ENCODE measurements at places on chromosomes 2 and 18.

DNA sequence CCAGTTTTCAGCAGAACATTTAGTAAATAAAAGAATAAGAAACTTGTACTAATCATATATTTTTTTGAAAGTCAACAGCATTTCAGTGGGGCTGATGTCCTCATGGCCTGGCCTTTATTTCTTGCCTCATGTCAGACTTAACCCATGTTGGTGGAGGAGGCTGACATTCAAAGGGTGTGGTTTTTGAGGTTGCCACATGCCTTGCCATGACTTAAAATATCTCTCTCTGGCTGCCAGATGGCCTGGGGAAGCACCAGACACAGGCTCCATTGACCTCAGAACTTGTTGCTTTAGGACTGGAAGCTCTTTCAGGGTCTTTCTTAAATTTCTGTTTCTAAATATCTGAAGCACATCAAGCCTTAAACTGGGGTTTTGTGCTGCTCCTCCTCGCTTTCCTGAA is 32.5 kb upstream of the CD28 start:
- DNase-seq = peak; percentile 51

GRCh38 chr2:182890773-182891378 is 24.4 kb upstream of the FRZB start:
- no peak for DNase-seq

- DNase-seq = no peak
Observed at GRCh38 chr2:191276792-191277465, 31.7 kb downstream of the MYO1B start.

DNA sequence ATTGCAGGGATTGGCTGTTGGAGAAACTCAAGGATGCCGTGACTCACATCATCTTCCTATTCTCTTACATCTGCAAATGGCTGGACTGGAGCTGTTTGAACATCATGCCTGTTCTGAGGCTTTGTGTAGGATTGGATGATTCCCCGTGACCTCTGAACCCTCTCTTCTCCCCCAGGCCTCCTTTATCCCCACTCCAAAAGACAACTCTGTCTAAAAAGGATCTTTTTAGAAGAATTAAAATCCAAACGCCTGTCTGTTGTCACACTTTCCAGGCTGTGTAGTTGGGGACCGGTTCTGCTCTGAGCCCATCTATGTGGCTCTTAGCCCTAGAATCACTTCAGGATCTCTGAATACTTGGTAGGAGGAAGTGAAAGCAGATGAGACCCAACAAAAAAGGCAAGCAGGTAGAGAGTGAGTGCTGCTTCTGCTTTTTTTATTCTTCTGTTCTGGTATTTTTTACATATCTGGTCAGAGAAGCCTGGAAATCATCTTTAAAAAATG is 565 bp downstream of the SP140 start:
- no peak for DNase-seq

DNA sequence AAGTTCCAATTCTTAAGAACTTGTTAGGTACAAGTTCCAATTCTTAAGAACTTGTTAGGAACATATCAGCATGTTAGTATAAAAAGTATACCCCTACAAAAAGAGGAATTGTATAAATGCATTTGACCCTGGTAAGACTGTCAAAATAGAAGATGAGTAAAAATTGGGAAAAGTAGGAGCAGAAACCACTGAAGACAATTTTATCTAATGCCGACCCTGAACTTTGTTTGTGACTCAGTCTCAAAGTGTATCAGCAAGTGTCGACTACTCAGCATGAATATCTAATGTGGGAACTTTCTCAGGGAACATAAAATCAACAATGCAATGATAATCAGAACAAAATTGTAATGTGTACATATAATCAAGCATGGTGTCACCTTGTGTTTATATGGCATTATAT is 583 bp upstream of the CD226 start:
- DNase-seq = no peak

DNA sequence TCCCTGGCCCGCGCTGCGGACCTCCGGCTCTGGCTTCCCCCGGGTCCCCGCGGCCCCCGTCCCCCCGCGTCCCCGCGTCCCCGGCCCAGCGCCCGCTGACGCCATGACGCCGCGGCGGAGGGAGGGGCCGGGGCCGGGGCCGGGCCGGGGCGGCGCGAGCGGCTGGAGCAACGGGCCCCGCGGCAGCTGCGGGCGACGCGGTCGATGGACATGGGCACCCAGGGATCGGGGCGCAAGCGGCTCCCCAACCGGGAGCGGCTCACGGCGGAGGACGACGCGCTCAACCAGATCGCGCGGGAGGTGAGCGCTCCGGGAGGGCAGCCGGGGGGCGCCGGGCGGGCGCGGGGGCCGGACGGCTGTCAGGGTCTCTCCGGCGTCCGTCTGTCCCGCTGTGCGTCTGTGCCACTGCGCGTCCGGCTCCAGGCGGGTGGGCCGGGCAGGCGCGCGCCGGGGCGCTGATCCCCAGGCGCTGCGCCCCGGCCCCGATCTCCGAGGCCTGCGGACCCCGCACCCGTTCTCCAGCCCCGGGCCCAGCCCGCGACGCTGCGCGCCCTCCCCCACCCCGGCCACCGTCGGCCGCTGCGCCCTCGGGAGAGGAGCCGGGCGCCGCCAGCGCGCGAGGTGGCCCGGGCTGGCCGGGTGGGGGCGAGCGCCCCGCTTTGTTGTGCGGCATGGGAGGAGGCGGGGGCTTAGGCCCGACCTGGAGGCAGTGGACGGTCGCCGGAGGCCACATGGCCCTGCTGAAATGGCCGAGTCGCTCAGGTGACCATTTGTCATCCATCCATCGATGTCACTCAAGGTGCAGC is at the start of gene LRRFIP1:
Gene LRRFIP1, plus strand, starts transcription at position 147 of the 806 bp plus-strand sequence. Its CDS starts 58 bp downstream, at position 205.
- DNase-seq = no peak

GRCh38 chr2:106020821-106021661 is 173.1 kb downstream of the UXS1 start:
- DNase-seq = no peak

GRCh38 chr2:88099798-88100488 is 27.9 kb downstream of the FABP1 start:
- peak; percentile 1 for DNase-seq

- DNase-seq = peak; percentile 48
Observed at GRCh38 chr2:101831351-101831865, 133.9 kb downstream of the MAP4K4 start.

- peak; percentile 33 for DNase-seq
Observed at GRCh38 chr2:164841719-164842623, at the start of gene COBLL1. Gene COBLL1 (minus strand): TSS chr2:164841823. CDS start chr2:164841196, 627 bp downstream.

- DNase-seq = no peak
Observed at GRCh38 chr2:199973703-199974102, 18.3 kb downstream of the MAIP1 start.

DNA sequence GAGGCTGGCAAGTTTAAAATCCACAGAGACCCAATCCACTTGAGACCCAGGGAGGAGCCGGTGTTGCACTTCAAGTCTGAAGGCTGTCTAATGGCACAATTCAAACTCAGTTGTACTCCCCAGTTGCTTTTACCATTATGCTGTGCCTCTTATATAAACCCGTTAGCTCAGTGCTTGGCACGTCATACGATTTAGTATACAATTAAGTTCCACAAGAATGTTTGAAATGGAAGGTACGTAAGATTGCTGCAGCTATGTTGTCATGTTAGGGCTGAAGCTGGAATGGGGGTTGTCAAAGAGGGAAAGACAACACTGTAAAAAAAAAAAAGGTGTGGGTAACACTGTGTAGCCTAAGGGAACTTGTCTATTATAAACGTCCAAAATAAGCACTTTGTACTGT is 30.2 kb downstream of the LIMS1 start:
- no peak for DNase-seq

DNA sequence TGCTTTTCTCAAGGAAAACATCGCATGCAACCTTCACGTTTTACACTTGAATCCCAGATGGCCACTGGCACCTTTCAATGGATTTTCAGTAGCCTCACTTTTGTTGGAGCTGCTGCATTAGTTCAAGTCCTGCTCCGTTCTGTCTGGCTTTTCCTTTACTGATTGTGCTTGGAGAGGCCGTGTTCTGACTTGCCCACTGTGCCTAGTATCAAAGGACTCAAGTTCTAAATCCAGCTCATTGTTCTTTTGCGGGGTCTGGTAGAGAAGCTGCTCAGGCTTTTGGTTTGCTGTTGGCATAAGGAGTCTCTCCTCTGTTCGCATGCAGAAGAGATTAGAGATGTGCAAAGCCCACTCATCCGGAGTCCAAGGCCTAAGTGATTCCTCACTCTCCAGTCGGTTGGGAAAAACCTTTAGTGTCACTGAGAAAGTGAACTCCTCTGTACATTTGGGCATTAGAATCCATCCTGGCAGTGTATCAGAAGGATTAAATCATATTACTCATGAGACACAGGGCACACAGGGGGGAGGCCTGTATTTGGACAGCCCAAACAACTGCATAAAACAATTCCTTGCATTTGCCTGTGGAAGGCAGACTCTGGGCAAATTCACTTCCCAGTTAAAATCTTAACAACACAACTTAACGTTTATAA is 69.7 kb downstream of the NCK2 start:
- DNase-seq = peak; percentile 44

- DNase-seq = no peak
Observed at GRCh38 chr2:186605041-186605440, 15.2 kb downstream of the ITGAV start.

- DNase-seq = no peak
Observed at GRCh38 chr18:27214831-27215230, 29.7 kb upstream of the CHST9 start.

DNA sequence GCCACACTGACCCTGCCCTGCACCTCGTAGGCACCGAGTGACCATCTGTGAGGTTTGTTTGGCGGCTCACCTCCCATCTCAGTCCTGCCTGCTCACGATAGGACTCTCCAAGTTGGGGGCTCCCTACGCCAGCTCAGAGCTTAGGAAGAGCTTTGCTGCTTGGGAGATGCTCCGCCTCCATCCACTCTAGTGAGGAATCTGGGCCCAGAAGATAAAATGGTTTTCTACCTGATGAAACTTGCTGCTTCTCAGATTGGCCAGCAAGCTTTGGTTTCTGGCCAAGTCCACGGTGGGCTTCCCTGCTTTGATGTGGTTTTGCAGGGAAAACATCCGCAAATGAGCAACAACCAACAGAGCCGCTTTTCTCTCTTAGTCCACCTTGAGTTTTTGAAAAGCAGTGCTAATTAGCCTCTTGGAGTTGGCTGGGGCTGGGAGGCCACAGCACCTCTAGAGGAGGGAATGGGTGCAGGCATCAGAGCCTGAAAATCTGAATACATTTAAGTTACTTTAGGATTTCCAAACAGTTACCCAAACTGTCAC is 42.2 kb downstream of the THNSL2 start:
- DNase-seq = peak; percentile 6

- no peak for DNase-seq
Observed at GRCh38 chr2:69709290-69709689, 32.6 kb upstream of the ANXA4 start.

DNA sequence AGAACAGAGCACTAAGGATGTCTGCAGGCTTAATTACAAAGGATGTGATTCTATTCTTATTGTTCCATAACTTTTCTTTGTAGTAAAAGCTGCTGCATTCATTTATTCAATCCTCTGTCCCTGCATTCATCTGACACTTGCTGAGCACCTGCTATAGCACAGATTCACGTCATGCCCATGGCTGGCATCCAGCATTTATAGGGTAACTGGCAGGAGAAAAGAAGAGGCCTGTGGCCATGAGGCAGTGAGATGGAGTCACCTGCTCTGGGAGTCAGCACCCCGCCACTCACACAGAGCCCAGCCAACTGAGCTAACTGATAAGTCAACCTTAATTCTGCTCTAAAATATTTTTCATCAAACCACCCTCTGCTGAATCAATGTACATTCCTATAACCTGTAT is 18.3 kb upstream of the CDC42EP3 start:
- no peak for DNase-seq

DNA sequence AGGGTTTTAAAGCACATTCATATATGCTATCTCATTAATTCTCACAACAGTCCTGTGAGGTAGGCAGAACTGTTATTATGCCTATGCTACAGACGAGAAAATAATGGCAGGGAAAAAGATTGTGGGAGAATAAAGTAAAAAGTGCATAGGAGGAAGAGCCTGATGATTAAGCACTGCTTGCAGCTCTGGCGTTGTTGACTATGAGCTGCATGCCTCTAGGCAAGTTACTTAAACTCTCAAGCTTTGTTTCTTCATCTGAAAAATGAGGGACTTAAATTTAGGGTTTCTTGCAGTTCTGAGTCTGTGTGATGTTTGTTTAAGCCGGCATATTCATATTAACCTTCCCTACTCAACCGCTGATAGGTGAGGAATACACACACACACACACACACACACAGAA is 51.6 kb upstream of the RAPH1 start:
- no peak for DNase-seq

- DNase-seq = peak; percentile 7
Observed at GRCh38 chr2:79622508-79622907, 109.7 kb downstream of the CTNNA2 start.

GRCh38 chr18:73118121-73118816 is 250.5 kb upstream of the NETO1 start:
- DNase-seq = no peak

DNA sequence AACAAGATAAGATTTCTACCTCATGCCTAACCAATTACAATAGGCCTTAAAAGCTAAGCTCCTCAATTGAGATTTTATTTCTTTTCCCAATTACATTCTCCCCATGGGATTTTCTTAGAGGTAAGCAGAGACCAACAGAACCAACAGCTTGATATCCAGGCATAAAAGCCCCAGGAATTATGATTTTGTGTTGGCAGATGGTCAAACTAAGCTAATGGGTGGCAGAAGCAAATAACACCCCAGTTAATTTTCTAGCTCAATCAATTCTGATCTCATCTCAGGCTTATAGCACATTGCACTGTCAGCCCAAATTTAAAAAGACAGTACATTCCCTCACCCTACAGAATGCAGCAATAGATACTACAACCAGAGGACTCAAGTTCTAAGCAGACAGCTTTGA is 156.4 kb downstream of the NRXN1 start:
- DNase-seq = no peak

GRCh38 chr2:219445220-219445640 is 10.6 kb downstream of the SPEG start:
- DNase-seq = no peak

- DNase-seq = peak; percentile 15
Observed at GRCh38 chr2:210503001-210503623, 26.6 kb upstream of the LANCL1 start.

DNA sequence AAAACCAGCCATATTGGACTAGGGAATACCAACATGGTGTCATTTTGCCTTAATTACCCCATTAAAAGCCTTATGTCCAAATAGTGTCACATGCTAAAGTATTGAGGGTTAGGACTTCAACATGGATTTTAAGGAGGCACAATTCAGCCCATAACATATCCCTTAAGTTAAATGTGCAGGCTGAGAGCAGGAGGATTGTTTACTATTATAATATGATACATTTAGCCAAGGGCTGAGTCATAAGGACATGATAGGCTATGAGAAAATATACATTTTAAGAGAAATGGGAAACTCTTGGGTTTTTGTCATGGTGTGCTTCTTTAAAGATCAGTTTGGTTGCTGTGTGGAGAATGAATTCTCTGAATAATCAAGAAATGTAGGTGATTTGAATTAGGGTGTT is 136.8 kb downstream of the RDH14 start:
- DNase-seq = no peak

GRCh38 chr2:11550302-11550701 is 16.5 kb downstream of the GREB1 start:
- DNase-seq = no peak

GRCh38 chr2:177296040-177296439 is 31.5 kb upstream of the NFE2L2 start:
- DNase-seq = no peak
